ENCODE measurements at places on chromosomes 5 and 9.

GRCh38 chr5:96031811-96032261, 70.2 kb upstream of the ELL2 start:
- no peak for DNase-seq

- no peak for DNase-seq
These were observed 79.4 kb downstream of the PALM2AKAP2 start for GRCh38 chr9:109859447-109859846.

DNA sequence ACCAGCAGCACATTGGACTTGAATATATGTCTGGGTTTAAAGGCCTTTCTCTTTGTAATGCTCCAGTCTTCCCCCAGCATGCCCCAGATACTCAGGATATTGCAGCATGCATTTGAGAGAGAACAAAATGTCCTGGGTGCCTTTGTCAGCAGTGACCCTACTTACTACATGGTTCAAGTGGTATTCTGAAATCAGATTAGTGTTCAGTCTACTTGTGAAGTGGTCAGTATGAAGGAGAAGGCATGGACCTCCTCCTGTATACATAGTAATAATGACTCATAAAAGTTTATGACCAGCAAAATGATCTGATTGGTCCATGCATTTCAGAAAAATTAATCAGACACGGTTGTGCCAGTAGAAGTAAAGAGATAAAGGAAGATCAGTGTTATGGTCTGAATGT, 25.4 kb downstream of the GPR21 start:
- DNase-seq: no peak

- DNase-seq: no peak
These were observed 1.7 kb downstream of the PHF2 start for GRCh38 chr9:93577975-93578682.

- no peak for DNase-seq
These were observed 91.2 kb downstream of the ZNF474 start for GRCh38 chr5:122220511-122220910.

- DNase-seq: no peak
These were observed 267.2 kb downstream of the RAB3C start for GRCh38 chr5:58849921-58850667.

DNA sequence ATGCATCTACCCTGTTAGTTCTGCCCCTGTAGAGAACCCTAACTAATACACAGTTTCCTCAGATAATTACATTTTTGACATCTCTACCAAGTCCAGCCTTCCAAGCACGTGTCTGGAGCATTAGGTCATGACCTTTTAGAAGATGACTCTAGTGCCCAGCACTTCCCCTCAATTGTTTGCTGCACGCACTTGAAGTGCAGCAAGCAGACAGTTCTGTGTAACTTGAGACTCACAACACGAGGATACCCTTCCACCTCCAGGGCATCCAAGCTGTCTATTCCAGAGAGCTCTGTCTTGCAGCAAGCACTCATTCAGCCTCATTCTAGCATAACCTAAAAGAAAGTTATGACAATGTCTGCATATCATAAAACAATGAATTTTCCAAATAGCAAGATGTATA, 1410.5 kb upstream of the CDH18 start:
- no peak for DNase-seq

- no peak for DNase-seq
These were observed 72.0 kb downstream of the SEMA4D start for GRCh38 chr9:89425921-89426383.

DNA sequence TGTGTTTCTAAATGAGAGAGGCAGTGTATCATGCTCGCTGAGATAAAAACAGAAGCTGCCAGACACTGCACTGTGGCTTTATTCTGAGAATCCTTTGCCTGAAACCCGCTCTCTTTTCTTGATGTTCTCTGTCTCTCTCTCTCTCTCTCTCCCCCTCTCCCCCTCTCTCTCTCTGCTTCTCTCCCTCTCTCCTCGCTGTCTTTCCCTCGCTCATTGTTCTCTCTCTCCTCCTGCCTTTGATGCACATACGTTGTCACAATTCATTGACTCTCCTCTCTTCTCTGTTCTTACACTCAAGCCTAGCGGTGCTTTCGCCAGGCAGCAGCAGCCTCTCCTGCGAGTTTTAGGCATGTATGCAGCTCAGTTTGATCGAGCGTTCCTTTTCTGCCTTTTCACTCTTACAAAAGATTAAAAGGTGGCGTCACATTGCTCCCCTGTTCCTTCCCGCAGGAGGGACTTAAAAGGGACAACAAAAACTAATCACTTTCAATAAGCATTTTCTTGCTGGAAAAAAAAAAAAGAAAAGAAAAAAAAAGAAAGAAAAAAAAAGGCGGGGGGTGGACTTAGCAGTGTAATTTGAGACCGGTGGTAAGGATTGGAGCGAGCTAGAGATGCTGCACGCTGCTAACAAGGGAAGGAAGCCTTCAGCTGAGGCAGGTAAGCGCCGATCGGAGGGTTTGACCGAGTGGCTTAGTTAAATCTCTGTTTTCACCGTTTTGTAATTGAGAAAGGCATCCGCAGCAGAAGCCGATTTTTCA, 717.9 kb upstream of the WWC1 start:
- DNase-seq: no peak

DNA sequence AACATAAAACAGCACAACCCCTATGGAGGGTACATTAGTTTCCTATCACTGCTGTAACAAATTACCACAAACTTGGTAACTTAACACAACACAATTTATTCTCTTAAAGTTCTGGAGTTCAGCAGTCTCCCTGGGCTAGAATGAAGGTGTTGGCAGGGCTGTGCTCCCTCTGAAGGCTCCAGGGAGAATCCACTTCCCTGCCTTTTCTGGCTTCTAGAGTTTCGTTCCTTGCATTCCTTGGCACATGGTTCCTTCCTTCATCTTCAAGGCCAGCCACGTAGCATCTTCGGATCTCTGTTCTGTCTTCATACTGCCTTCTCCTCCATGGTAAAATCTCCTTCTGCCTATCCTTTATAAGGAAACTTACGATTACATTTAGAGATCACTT, 25.0 kb upstream of the GSN start:
- DNase-seq: no peak

GRCh38 chr5:17223367-17224185, 6.1 kb downstream of the BASP1 start:
- DNase-seq: no peak

DNA sequence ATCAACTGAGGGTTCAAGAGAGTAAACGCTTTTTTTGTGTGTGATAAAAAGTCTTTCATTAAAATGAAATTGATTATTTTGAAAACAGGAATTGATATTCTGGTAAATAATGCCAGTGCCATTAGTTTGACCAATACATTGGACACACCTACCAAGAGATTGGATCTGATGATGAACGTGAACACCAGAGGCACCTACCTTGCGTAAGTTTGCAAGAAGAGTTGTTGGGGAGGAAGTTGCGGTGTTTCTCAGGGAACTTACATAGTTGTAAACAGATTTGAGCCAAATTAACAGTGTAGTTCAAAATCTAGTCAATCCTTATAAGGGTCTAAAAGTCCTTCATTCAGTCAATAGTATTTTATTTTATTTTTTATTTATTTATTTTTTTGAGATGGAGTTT, 28.9 kb downstream of the HSDL2 start:
- no peak for DNase-seq

All from stimulated activated CD8-positive, alpha-beta memory T cell treated with anti-CD3 and anti-CD28 coated beads, Interleukin-4, amount 100 ng/mL, for 1 hour (primary cell).